T-helper 2 cell (primary cell): ENCODE measurements at places on chromosomes 4 and X.

DNA sequence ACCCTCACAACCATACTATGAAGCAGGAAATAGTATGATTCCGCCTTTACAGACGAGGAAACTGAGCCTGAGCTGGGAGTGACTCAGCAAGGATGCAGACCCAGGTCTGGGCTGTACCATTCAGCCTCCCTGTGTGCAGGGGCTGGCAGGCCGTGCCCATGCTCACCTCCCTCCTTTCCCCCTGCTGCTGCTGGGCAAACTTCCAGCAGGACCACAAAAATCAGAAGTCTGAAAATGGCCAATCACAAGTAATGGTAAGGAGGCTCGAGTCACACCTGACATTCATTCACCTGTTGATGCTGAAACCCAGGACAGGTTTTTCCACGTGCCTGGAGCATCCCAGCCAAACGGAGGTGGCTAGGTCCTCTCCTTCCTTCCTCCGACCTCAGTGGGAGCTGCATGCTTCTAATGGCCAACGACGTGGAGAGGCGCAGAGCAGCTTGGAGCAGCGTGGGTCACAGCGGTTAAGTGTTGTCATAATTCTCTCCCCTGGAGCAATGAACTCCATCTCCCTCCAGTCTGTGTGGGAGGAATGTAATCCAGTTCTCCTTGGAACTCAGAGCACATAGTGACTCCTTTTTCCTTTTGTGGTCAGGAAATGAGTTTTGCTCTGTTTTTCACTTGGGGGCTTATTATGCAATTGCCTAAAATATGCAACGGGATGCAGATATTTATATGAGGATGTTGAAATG is 371.7 kb downstream of the BCOR start:
- no peak for DNase-seq

DNA sequence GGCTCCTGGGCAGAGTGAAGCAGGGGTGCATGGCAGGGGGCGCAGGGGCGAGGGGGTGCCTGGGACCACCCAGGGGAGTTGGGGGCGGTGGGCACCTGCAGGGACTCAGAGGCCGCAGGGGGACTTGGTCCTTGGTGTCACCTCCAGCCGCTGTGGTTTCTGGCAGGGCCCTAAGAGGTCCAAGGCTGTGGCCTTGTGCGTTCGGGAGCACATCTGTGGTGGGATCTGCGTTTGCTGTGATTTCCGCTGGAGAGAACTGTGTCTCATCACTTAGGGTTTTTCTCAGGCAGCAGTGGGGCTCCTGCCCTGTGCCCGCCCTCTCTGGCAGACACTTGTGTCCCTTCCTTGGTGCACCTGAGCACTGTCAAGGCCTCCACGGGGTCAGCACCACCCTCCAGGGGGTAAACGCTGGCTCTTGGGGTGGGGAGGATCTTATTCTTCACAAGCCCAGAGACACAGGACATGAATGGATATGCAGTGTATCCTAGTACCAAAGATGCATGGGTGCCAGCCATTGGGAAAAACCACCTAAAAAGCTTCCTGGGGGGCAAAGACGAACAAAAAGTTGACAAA is 66.5 kb downstream of the ACOX3 start:
- no peak for DNase-seq

DNA sequence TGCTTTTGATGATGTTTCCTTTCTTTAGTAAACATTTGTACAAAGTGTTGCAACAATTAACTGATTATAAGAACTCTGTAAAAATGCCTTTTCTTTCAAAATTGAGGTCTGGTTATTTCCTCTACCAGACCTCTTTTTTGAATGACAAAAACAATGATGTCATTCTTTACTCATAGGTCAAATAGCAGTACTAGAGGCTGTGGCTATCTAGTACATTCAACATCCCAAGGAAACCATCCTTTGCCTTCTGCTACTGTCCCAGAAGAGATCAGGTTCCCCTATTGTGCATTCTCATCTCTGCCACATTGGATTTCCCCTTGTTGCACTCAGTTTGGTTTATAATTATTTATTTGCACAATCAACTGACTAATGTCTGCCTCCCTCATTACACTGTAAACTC is 19.1 kb upstream of the MAD2L1 start:
- DNase-seq: no peak

GRCh38 chrX:51862920-51863319 is 30.5 kb upstream of the MAGED1 start:
- no peak for DNase-seq

DNA sequence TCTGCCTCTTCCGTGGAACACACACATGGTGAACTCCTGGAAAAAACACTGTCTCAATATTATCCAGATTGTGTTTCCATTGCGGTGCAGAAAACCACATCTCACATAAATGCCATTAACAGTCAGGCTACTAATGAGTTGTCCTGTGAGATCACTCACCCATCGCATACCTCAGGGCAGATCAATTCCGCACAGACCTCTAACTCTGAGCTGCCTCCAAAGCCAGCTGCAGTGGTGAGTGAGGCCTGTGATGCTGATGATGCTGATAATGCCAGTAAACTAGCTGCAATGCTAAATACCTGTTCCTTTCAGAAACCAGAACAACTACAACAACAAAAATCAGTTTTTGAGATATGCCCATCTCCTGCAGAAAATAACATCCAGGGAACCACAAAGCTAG is 87.9 kb downstream of the TET2 start:
- DNase-seq: no peak

DNA sequence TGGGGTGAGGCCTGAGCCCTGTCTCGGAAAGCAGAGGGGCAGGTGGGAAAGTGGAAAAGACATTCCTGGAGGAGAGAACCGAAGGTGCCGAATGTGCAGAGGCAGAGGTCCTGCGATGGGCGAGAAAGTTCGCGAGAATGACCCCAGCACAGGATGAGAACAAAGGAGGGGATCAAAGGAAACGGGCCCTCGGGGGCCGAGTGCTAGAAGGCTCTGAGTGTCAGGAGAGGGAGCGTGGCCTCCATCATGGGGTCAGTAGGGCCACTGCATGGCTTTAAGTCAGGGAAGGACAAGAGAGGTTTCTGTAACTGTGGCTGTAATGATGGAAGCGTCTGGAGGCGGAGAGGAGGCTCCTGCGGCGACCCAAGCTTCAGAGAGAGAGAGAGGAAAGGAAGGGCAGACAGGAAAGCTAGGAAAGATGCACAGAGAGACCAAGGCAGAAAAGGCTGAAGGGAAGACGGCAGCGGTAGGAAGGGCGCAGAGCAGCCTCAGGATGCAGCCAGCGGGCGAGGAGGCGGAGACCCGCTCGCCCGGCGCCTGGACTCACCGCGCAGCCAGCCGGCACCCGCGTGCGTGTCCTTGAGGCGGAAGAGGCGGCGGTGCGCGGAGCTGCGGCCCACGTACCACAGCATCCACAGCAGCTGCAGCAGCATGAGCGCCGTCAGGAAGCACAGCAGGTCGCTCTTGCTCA is 669 bp downstream of the OTOP1 start:
- no peak for DNase-seq

DNA sequence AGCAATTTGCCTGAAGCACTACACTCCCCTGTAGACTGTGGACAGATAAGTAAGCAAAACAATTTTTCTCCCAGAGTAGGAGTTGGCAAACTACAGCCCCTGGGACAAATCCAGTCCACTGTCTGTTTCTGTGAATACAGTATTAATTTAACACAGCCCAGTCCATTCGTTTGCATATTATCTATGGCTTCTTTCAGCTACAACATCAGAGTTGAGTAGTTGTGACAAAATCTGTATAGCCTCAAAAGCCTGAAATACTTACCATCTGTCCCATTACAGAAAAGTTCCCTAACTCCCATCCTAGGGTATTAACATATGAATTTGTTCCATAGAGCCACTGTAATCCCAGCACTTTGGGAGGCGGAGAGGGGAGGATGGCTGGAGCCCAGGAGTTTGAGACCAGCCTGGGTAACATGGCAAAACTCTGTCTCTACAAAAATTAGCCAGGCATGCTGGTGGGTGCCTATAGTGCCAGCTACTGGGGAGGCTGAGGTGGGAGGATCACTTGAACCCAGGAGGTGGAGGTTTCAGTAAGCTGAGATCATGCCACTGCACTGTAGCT is 53.0 kb downstream of the AMELX start:
- DNase-seq: no peak

DNA sequence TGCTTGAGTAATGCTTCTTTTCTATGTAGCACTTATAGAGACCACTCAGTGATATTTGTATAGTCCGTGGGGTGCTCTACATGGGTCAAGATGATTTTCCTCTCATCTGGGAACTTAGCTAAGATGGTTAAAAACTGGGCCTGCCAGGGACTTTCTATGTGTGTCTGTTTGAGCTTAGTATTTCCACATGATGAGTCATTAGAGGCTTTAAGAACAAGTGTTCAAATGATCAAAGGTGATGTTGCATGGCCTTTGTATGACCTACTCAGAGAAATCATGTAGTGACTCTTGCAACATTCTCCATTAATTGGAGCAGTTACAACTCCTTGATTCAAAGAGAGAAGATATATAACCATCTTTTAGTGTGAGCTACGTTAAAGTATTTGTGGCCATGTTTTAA is 1480.5 kb upstream of the IGFBP7 start:
- DNase-seq: no peak

GRCh38 chr4:7974425-7974824 is 34.8 kb upstream of the AFAP1 start:
- no peak for DNase-seq

- no peak for DNase-seq
Observed at GRCh38 chr4:40170588-40170987, 26.2 kb upstream of the RHOH start.

DNA sequence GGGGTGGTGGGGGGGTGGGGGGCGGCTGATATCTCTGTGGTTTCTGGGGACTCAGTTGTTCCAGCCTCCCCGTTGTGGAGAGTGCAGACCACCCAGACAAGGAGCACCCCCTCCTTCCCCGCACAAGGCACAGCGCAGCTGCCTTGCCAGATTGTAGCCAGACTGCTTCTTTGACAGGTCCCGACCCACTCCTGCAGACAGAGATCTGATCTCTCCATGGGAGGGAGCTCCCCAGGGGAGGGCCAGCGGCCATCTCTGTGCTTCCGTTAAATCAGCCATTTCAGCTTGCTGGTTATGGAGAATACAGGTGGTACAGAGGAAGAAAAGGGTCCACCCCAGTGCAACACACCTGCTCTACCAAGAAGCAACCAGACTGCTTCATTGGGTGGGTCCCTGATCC is 80.8 kb downstream of the FGF16 start:
- no peak for DNase-seq

DNA sequence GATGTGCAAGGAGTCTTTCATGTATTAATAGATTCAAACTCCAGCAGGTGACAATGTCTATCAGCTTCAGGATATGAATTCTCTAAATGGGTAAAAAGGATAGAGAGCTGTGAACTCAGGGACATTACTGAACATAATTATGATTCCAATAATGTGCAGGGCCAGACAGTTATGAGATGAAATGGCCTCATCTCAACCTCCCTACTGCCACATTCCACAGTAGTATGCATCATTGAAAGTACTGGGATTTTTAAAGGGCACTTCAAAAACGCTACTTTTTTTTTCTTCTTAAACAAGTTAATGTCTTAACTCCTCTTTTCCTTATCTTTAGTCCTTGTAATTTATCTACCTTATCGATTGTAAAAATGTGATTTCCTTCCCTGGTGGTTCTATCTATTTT is 202.0 kb downstream of the APBB2 start:
- DNase-seq: no peak

GRCh38 chrX:74104356-74105015 is 199.5 kb upstream of the ZCCHC13 start:
- no peak for DNase-seq

- DNase-seq: no peak
Observed at GRCh38 chr4:147247579-147247978, 233.3 kb upstream of the EDNRA start.

DNA sequence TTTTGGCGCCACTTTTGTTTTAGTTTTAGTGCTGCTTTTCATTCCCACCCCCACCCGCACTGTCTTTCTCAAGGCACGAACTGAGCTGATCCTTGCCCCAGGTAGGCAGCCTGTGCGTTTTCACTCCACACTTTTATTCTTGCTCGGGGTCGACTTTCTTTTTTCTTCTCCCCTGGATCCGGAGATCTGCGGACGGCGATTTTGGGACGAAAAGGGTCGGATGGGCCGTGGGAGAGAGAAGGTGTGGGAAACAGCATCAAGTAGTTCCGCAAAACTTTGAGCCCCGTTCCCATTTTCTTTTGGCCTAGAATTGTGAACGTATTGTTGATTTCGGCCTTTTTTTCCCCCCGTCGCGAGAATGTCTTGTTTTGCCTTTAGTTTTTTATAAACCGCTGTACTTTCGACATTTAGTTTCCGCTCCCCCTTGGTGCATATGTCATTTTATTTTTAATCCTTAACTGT is 531 bp downstream of the STAG2 start:
- no peak for DNase-seq

DNA sequence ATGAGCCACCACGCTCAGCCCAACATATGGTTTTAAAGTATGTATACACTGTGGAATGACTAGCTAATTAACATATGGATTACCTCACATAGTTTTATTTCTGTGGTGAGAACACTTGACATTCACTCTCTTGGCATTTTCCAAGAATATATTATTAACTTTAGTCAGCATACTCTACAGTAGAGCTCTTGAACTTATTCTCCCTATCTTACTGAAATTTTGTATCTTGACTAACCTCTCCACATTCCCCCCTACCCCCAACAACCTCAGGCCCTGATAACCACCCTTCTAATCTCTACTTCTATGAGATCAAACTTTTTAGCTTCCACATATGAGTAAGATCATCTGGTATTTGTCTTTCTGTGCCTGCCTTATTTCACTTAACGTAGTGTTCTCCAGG is 38.6 kb upstream of the AGA start:
- no peak for DNase-seq

- no peak for DNase-seq
Observed at GRCh38 chrX:147828719-147829118, 83.0 kb upstream of the FMR1 start.

DNA sequence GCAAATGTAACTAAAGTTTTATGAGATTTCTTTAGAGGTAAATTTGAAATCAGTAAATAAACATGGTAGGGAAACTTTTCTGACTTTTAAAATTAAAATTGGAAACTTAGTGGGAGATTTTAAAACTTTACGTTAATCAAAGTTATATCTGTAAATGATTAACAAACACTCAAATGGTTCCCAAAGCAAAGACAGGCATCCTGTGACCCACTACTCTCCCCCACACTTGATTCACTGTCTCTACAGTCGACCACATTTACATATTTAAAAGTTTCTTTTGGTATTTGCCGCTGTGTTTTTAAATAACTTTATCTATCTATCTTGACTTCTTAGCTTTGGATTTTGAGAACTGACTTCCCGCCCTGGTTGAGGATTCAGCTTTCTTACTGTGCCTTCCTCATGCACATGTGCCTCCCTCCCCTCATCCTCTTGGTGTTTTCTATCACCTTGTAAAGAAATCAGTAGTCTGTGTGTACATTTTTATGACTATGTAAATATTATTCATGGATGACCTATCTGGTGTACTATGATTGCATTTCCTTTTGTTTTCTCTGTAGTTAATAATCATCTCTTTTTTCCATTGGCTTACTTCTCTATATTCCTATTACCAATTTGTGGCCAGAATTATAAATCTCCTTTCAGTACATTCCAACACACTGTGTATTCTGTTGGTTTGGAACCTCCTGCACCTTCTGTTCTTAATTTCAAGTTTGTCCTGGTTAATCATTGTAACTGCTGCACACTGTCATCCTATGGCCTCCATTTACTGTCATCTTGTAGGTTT is 72.6 kb downstream of the WWC2 start:
- no peak for DNase-seq
